NCI-H187 treated with DMSO at 0.1 percent for 48 hours (cell line): ENCODE measurements at places on chromosomes 11 and 22.

DNA sequence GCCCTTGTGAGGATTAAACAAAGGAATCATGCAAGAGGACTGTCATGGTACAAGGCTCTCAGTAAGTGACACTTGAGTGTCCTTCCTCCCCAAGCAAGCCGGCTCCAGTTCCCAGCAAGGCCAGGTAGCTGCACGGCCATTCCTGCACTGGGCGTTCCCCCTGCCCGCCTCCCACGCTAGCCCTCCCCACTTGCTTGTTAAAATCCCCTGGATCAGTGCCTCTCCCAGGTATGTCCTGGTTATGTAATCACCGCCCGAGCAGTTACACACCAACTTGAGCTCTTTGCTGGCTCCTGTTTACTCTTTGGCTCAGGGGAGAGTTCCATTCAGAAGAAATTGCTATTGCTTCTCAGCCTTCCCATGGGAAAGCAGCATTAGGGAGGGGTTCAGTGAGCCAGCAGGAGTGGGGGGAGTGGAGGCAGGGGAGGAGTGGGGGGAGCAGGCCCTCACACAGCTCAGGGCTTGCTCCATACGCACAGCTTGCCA lies 19.4 kb upstream of the MYEOV start:
- no peak for DNase-seq

- DNase-seq: no peak
Measured at GRCh38 chr11:59186130-59186594, 14.2 kb downstream of the DTX4 start.

DNA sequence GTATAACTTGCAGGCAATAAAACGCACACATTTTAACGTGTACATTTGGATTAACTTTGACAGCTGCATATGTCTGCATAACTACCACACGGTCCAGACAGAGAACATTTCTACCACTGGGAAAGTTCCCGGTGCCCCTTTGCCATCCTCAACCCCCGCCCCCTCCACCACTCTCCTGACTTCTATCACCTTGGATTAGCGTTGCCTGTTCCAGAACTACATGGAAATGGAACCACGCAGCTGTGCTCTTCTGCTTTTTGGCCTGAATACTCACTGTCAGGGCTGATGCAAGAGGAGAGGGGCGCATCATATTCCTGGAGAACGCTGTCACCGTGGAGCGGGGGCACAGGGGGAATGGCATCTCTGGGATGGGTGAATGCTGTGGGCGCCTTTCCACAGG lies 62.1 kb downstream of the LRP5 start:
- DNase-seq: no peak

GRCh38 chr11:132911186-132911585 lies 621.1 kb downstream of the OPCML start:
- no peak for DNase-seq
